ENCODE measurements at places on chromosomes 7 and 10.

- no peak for DNase-seq
Measured at GRCh38 chr10:19572056-19572455, 244.2 kb upstream of the PLXDC2 start.

GRCh38 chr7:44099669-44100068 lies 4.5 kb upstream of the AEBP1 start:
- DNase-seq = no peak

DNA sequence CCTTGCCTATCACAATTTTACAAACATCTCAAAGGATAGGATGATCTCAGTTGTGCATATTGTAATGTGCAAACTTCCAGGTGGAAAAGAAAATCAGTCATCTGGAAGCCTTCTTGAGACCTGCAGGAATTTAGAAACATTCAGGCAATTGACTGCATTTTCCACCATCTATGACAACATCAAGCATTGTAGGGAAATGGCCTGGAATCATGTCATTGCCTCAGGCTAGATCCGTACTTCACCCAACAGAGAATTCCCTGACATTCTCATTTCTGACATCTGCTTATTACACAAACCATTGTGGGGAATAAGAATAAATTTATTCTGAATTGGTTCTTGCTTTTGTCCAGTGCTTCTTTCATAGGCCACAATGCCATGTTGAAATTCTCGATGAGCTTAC lies 124.9 kb upstream of the NPVF start:
- DNase-seq = no peak

GRCh38 chr7:56537477-56537876 lies 421.3 kb upstream of the NUPR2 start:
- DNase-seq = no peak

DNA sequence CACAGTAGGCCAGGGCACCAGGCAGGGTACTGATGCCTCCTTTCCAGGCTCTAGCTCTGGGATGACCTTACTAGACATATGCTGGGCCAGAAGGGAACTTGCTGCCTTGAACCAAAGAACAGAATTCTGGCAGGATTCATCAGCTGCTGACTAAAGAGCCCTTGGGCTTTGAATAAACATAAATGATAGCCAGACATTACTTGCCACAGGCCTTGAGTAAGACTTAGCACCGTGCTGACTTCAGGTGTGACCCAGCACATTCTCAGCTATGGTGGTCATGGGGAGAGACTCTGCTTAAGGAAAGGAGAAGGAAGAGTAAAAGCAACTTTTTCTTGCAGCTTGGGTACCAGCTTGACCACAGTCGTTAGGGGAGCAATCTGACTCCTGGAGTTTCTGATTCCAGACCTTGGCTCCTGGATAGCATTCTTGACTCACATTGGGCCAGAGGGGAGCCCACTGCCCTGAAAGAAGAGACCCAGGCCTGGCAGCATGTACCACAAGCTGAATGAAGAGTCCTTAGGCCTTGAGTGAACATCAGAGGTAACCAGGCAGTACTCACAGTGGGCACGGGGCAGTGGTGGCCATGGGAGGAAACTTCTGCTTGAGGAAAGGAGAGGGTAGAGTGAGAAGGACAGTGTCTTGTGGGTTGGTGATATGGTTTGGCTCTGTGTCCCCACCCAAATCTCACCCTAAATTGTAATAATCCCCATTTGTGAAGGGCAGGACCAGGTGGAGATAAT lies 926.1 kb upstream of the SORCS1 start:
- DNase-seq = no peak

- DNase-seq = no peak
Measured at GRCh38 chr10:12214763-12215218, 18.8 kb downstream of the CDC123 start.

GRCh38 chr10:84176351-84176750 lies 2.8 kb downstream of the GPR15LG start:
- DNase-seq = no peak

DNA sequence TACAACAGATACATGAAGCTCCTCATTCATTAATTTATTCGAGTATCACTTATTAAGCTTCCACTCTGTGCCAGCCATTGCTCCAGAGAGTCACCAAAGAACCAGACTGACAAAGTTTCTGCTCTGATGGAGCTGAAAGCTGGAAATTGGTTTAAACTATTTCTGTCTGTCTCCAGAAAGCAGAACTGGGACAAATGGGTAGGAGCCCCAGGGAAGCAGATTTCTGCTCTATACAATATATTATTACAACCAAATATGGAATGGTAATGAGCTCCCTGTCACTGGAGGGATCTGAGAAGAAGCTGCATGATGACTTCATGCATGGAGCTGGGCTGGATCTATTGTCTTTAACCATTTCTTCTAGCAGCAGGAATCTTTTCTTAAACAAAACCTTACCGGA lies 165.4 kb upstream of the ADO start:
- no peak for DNase-seq
